ENCODE measurements at places on chromosomes 16 and 17.

- no peak for DNase-seq
These were observed 31.9 kb upstream of the CCR7 start for GRCh38 chr17:40597156-40597555.

- DNase-seq = no peak
These were observed 276.2 kb upstream of the CCL2 start for GRCh38 chr17:33978889-33979288.

GRCh38 chr16:84689111-84689510 is 10.7 kb upstream of the USP10 start:
- DNase-seq = no peak

- DNase-seq = no peak
These were observed 6.8 kb downstream of the FHOD1 start for GRCh38 chr16:67240506-67240905.

GRCh38 chr17:4369557-4370230 is 3.2 kb upstream of the UBE2G1 start:
- no peak for DNase-seq

DNA sequence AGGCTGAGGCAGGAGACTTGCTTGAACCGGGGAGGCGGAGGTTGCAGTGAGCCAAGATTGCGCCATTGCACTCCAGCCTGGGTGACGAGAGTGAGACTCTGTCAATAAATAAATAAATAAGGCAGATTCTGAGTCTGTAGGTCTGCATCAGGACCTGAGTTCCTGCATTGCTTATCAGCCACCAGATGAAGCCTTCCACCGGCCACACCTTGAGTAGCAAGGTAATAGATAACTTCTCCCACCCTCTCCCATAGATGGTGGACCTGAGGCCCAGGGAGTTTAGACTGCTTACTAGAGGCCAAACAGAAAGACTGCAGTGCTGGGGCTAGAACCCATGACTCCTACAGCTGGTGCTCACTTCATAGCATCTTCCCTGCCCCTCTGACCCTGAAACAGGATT is 22.1 kb downstream of the ZP2 start:
- no peak for DNase-seq

GRCh38 chr17:81193470-81194224 is 27.6 kb upstream of the AATK start:
- DNase-seq = no peak

GRCh38 chr17:61492759-61493526 is 40.7 kb downstream of the TBX4 start:
- DNase-seq = no peak

DNA sequence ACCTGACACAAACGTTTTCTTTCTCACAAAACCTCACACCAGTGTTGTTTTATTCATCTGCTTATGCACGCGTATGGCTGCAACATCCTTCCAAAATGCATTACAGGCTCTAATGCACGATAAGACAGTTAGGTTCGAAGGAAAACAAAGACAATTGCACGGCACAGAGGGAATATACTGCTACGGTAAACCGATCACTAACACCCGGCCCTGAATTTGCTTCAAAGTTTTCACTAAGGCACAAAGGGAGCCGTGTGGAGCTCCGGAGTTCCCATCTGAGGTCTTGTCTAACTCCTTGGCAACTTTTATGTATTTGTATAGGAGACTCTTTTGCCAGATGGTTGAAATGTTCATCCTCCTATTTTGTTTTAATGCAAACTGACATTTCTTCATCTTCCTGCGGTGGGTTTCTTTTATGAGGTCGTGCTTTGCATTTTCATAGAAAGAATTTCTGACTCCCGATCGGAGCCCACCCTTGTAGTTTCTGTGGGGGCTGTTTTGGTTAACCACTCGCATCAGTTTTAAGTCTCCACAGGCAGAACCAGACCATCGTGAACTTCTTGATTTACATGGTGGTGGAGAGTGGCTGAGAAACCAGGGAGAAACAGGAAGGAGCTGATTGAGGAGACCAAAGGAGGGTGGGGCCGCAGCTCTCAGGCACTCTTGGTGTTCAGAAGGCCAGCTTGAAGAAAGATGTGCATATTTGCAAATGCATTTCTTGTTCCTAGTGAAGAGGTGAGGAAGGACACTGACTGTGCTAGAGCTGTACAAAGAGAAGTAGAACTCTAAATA is 516.8 kb downstream of the MAF start:
- no peak for DNase-seq

DNA sequence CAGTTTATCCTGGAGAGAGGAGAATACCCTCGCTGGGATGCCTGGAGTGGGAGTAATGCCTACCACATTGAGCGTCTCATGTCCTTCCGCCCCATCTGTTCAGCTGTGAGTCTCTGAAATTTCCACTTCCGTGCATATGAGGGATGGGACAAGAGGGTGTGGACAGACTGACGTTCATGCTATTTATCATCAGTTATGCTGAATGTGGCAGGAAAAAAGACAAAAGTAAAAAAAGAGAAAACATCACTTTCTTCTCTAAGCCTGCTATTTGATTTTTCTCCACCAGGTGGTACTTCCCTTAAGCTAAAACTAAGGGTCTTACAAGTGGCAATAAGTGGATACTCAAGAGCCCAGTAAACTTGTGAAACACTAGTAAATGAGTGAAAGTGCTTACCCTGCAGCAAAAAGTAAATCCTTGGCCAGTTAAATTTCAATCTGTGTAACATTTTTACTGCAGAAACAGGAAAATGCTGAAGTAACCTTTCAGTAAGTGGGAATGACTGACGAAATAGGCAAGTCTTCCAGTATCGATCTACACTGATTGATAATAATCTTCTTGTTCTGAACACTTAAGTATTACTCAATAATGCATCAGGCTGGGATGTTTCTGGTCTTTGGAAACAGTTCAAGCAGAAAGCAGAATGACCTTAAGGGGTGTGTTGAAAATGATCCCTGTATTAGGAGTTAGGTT is 5.6 kb downstream of the CRYBA1 start:
- DNase-seq = no peak

- DNase-seq = no peak
These were observed 558 bp downstream of the PEX12 start for GRCh38 chr17:35577830-35578196.

GRCh38 chr17:4501295-4501949 is 2.7 kb downstream of the SPNS2 start:
- DNase-seq = no peak

DNA sequence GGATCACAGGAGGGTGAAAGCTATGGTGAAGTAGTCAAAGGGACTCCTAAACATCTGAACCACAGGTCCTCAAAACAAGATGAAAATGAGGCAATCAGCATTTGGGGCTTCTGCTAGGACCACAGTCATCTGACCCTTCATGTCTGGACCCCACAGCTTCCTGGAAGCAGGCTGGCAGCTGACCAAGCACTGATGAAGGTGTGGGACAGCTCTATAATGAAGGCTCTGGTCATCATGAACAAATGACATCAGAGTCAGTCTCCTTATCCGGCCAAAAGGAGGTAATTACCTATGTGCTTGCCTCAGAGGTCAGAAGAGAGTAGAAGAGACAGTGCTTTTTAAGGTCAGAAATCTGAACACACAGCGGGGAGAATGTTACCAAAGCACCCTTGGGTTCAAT is 101.2 kb upstream of the GNAO1 start:
- no peak for DNase-seq

- no peak for DNase-seq
These were observed 50.2 kb downstream of the CHCT1 start for GRCh38 chr17:60472449-60472848.

DNA sequence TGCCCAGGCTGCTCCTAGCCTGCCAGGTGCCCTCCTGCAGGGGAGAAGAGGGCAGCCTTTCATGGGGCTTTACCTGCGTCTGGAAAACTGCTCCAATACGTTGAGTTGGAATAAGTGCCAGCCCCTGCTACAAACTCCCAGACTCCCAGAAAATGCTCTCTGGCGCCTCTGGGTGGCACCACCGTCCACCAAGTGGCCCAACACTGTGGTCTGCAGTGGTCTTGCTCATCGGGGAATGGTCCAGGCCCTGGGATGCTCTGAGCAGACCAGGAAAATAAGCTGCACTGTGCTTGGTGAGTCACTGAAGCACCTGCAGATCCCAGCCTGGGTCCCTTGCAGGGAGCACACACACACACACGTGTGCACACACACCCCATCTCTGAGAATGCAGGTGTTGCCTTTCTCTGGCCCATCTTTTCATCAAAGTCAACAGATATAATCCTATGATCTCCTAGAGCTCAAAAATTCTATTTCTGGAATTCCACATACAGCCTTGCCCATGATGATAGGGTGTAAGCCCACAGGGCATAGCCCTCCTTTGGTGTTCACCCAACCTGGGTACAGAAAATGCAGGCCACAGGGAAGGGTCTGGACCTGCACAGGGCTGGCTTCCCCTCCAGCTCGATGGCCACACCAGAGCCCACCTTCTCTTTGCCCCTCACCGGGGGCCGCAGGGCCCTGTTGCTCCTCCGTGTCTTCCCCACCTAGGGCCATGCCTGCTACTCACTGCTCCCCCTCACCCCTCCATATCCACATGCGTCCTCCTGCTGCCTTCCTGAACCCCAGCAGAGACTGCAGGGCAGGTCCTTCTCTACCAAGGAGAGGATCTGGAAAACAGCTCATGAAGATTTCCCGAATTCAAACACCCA is 20.5 kb downstream of the CDIP1 start:
- DNase-seq = no peak

DNA sequence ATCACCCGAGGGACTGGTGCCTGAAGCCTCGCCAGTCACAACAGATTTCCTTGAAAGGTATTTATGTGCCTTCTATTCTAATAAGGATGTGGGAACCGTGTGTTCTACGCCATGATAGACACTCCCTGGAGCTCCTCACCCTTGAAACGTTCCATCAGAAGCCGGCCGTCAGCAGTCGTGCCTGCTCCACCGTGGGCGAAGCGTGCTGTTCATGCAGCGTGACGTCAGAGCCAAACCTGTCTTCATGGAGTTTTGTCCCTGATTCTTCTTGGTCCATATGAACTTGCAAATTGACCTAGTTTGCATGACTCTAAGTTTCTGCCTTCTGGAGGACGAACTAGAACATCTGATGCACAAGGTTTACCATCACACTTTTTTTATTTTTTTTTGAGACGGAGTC is 4.5 kb upstream of the PPP1R27 start:
- DNase-seq = no peak

- DNase-seq = no peak
These were observed 4.8 kb upstream of the INPP5K start for GRCh38 chr17:1521086-1521640.

DNA sequence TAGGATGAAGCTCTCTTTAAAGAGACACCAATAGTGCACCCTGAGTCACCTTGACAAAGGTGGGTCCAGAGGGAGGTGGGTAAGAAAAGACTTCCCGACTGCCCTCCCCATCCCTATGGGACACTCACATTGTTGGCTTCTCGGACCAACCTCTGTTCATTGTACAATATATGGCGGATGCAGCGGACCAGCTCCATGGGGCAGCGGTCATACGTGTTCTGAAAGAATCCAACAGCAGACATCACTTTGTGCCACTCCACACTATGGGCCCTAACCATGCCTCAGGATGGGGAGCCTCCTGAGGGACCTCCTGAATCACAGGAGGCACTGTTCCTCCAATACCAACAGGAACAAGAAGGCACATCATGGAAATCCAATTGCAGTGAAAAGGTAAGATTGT is 30.4 kb upstream of the GHDC start:
- DNase-seq = no peak

GRCh38 chr16:56268799-56269198 is 77.5 kb downstream of the GNAO1 start:
- no peak for DNase-seq

GRCh38 chr17:6508519-6509030 is 47.8 kb downstream of the PITPNM3 start:
- no peak for DNase-seq

- DNase-seq = no peak
These were observed 16.8 kb upstream of the CCL1 start for GRCh38 chr17:34379868-34380267.

GRCh38 chr17:38441429-38442061 is 13.3 kb downstream of the ARHGAP23 start:
- DNase-seq = no peak

- DNase-seq = no peak
These were observed 129.0 kb downstream of the CDH13 start for GRCh38 chr16:82755570-82756282.

- no peak for DNase-seq
These were observed 49.6 kb upstream of the SIAH1 start for GRCh38 chr16:48434653-48435317.

DNA sequence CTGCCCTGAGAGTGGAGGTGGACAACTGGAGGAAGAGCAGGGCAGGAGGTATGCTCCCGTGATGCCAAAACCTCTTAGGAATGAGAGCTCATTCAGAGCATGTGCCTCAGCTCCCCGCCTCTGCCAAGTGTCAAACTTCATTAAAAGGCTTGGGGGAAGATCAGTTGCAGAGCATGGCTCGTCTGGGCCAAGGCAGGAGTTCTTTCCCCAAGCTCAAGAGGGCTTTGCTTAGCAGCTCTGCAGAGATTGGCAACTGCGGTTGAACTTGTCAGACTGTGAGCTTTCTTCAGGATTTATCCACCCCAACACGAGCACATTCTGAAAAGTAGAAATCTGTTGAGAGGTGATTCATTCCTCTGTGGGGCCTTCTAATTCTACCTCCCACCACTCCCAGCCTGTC is 248.1 kb downstream of the HS3ST3A1 start:
- no peak for DNase-seq

- DNase-seq = no peak
These were observed 524.8 kb downstream of the TOX3 start for GRCh38 chr16:52022177-52022576.
